Glutamatergic neuron (in vitro differentiated cells): ENCODE measurements at places on chromosomes 5 and 9. TPM values are rescaled to one million over a fixed set of nuclear protein-coding genes. Genes with fewer than 3 reads are reported as not detected.

The CAMK2A gene
- 1.1 TPM for total RNA-seq

The PCDHGA4 gene
- 8.2 TPM for total RNA-seq

The NPR3 gene
- not detected for total RNA-seq

The WDR38 gene
- not detected for total RNA-seq

The RNF38 gene
- total RNA-seq = 129 TPM

The AFAP1L1 gene
- total RNA-seq = 0.25 TPM

The CLIC3 gene
- not detected for total RNA-seq

The RIC1 gene
- total RNA-seq = 9.7 TPM
